NCI-H345 (cell line): ENCODE measurements at places on chromosomes 12 and 14.

GRCh38 chr14:100578552-100578951, 8.7 kb downstream of the BEGAIN start:
- DNase-seq = no peak

- no peak for DNase-seq
These were observed 352.7 kb upstream of the NAV3 start for GRCh38 chr12:77477907-77478533.

DNA sequence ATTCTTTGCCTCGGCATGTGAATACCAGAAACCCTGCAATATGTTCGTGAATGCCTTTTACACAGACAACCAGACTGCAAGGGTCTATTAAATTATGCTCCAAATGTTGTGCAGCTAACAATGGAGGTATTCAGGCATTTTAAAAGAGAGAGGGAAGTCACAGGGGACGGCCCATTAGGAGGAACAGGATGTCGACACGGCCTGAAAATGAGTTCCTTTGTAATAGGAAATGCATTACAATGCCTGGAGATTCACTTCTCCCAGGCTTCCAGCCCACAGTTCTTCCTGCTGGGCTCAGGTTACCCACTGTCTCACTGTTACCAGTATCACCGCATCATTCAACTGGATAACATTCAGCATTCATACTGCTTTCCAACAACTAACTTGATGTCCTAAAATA, 2.5 kb downstream of the DUSP6 start:
- DNase-seq = peak; percentile 38

DNA sequence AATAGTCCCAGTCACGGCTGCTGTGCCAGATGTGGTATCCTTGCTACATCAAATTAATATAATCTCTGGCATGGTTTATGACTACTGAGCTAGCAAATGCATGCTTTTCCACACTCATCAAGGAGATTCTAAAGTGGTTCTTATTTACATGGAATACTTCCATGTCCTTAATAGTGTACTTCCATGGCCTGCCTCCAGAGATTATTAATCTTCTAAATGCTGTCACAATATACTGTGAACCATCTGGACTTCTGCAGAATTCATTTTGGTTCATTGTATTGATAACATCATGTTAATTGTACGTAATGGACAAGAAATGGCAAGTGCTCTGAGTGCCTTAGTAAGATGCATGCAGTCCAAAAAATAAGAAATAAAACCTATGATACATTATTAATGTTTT, 230.8 kb downstream of the NUAK1 start:
- no peak for DNase-seq

DNA sequence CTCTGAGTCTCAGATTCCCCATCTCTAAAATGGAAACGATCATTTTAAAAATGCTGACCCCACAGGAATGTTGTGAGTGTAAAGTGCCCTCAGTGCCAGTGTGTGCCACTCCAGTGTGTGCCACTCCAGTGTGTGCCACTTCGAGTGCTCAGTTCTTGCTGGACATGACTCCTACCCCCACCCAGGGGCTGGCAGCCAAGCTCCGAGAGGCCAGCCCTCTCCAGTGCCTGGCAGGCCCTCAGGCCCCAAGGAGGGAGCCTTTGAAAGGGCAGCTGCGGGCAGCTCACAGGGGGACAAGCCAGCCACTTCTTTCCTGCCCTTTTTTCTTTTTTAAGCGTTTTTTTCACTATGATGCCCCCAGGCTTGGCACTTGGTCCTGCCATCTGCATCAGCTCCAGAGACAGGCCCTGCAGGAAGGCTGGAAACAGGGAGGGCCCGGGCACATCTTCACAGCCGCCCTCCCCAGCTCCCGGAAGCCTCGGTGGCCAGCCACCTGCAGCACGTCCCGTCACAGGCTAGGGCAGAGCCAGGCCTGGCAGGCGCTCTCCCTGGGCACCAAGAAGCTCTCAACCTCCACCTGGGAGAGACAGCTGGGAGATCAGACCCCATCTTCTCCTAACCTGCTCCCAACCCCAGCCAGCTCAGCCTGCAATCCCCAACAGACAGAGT, 29.8 kb downstream of the NCOR2 start:
- no peak for DNase-seq

- DNase-seq = no peak
These were observed 591.2 kb downstream of the VRK1 start for GRCh38 chr14:97388408-97388807.

GRCh38 chr14:61582815-61583214, 112.5 kb upstream of the HIF1A start:
- DNase-seq = no peak

- no peak for DNase-seq
These were observed 115.0 kb downstream of the BTG1 start for GRCh38 chr12:92030618-92031017.

DNA sequence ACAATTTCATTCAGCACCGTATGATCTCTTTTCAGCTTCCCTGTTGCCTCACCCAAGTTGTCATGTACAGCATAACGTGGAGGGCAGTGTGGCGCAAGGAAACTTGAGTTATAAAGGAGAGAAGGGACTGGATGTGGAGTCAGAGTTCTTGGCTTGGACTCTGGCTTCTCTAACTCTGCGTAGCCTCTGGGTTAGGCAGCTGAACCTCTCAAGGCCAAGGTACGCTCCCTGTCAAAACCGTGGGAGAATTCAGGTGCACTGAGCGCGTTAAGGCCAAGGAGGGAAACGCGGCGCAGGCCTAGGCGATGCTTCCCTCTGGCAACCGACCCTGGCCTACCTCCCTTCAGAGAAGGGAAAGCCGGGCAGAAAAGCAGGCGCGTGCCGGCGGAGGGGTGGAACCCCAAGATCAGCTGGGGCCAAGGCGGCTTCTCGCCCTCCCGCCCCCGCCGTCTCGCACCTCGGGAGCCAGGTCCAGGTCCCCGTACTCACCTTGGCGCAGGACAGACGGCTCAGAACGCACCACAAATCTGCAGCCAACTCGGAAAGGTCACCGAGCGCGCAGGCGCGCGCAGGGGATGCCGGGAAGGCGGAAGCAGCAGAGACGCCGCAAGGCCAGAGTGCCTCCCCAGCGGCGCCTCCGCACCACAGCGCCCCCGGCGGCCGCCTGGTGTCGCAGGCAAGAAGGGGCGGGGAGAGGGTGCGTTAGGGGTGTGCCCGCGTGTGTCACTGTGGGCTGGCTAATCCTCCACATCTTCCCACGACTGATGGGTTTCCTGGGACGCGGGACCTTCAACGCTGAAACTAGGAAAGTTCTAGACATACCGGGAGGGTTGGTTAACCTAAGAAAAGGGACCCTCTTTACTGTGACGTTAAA, 7.0 kb upstream of the TDRD9 start:
- peak; percentile 92 for DNase-seq

GRCh38 chr12:73598626-73599025, 939.0 kb upstream of the ATXN7L3B start:
- DNase-seq = no peak

DNA sequence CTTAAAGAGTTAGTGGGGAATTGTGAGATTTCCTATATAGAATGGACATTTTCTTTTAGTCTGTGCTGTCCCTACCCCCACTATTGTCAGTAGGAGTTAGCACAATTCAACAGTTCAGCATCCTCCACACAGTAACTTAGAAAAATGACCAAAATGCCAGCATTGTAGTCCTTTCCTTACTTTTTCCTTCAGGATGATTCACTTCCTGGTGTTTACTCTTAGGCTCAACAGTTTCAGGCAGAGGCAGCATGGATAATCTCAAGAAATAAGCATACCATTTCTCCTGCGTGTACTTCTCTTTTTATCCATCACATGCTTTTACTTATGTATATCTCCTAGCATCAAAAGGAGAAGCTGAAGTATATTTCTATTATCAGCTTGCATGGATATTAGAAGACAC, 683.4 kb downstream of the SLC16A7 start:
- no peak for DNase-seq

GRCh38 chr14:81464253-81465002, 64.3 kb upstream of the STON2 start:
- peak; percentile 66 for DNase-seq

- DNase-seq = no peak
These were observed 76.6 kb upstream of the PPFIA2 start for GRCh38 chr12:81835783-81836182.

- no peak for DNase-seq
These were observed 645.4 kb upstream of the ATXN7L3B start for GRCh38 chr12:73892201-73892600.
